ENCODE measurements at places on chromosomes 2 and 18.

DNA sequence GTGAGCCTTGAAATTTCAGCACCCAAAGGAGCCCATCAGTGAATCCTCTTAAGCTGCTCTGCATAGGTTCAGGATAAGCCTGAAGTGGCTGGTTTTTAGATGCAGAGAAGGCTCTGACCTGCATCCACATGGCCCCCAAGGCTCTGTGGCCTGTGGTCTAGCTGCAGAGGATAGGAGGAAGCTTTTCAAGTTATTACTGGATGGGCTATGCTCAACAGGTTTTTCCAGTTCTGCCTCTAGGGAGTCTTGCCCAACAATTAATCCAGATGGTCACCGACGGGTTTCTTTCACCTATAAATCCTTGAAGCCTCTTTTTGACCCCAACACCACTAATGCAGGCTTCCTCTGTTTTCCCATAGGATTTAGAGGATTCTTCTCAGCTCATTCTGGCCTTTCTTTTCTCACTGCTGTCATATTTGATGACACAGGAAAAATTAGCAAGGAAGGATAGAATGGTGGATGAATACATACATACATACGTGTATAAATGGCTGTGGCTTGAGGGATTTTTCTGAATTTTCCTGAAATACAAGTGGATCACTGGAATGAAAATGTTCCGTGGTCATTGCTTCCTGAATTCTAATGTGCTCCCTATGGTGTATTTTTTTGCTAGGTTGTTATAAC is 52.2 kb upstream of the BCL2L11 start:
- no peak for DNase-seq

DNA sequence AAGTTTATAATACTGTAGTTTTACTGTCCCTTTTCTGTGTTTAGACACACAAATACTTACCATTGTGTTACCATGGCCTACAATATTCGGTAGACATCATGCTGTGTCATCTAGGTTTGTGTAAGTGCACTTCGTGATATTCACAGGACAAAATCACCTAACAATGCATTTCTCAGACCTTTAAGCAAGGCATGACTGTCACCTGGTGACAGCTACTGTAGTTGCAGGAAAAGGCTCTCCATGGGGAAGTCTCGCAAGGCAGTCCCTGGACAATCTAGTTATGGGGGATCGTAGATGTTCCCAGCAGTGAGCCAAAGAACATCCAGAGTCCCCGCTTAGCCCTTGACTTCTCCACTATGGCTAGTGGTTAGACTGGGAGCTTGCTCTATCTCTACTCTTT is 73.1 kb downstream of the EIF2AK3 start:
- no peak for DNase-seq

- no peak for DNase-seq
These were observed 181.9 kb upstream of the MYT1L start for GRCh38 chr2:2512931-2513330.

DNA sequence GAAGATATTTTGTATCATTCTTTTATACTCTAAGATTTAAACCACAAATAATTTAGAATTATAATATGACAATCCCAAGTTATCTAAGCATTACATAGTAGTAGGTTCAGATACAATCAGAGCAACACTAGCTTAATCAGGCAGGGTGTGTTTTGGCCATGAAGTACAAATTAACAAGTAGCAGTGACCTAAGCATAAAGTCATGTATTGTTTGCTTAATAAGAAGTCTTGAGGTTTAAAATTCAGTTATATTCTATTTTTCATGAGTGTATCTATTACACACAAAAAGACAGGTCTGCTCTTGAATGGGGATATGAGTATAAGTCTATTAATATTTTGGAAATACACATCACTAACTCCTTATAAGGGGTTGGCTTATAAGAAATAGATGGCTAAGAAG is 39.9 kb downstream of the DYNAP start:
- no peak for DNase-seq

GRCh38 chr2:207724113-207724512 is 12.7 kb downstream of the CCNYL1 start:
- DNase-seq = no peak

GRCh38 chr2:130332271-130333073 is 10.2 kb upstream of the IMP4 start:
- DNase-seq = peak; percentile 63

- no peak for DNase-seq
These were observed 361.2 kb upstream of the SOX11 start for GRCh38 chr2:5330961-5331360.

DNA sequence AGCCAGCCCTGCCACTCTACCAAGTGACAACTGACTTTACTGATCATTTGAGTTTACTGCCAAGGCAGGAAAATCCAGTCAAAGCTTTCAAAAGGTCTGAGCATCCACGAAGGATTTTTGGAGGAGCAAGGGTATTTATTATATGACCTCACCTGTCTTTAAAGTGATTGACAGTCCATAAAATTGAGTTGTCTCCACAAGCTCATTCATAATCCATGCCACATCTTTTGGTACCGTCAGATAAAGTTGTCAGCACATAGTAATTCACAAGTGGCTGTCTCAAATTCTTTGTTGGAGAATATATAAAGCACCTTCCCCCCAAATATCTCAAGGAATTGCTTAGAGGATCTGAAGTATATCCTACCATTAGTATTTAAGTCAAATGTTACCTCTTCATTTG is 240.5 kb downstream of the METTL4 start:
- DNase-seq = no peak

- no peak for DNase-seq
These were observed 5.7 kb downstream of the ERCC3 start for GRCh38 chr2:127288274-127288673.

- DNase-seq = no peak
These were observed 16.0 kb downstream of the INSIG2 start for GRCh38 chr2:118103951-118104940.

DNA sequence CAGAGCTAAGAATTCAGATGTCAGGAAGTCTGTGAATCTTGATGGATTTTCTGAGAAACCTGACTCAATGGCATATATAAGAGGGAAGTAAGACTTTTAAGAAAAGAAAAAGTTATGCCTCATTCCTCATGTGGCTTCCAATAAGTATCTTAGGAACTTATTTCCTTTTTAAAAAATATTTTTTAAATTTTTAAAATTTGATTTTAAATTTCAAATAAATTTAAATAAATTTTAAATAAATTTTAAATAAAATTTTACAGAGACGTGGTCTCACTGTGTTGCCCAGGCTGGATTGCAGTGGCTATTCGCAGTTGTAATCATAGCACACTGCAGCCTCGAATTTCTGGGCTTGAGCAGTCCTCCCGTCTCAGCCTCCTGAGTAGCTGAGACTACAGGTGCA is 11.5 kb upstream of the POLR1B start:
- DNase-seq = no peak

DNA sequence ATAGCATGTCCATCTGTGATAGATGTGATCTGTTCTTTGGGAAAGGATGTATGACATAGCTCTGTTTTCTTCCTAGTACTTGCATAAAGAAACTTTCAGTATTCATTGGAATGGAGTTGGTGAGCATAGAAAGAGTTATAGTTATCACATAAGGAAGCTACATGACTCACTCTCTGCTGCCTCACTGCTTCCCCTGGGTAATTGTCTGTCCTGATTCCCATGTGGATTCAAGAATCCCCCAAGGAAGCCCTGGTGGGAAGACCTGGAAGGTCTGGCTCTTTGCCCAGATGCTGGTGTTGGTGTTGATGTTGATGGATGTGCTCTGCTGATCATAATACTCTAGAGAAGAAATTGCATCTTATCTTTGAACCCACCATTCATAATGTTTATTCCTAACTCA is 60.6 kb downstream of the PTPN4 start:
- no peak for DNase-seq

- no peak for DNase-seq
These were observed 157.3 kb downstream of the RHBDD1 start for GRCh38 chr2:226993171-226993570.

DNA sequence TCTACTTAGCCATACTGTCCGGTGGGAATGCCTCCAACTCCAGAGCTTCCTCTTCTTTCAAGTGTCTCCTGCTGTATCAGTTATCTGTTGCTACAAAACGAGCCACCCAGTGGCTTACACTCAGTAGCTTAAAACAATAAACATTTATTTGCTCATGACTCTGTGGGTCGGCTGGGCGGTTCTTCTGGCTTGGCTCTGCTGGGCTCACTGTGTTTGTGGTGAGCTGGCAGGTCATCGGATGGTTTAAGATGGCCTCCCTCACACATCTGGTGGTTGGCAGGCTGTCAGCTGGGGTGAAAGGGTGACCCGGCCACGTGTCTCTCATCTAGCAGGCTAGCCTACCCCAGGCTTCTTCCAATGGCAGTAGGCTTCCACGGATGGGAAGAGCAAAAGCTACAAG is 122.4 kb upstream of the SLC1A4 start:
- no peak for DNase-seq

- no peak for DNase-seq
These were observed 115.3 kb downstream of the BCL2L11 start for GRCh38 chr2:111236025-111236424.

- DNase-seq = no peak
These were observed 106.3 kb upstream of the LYPD1 start for GRCh38 chr2:132776287-132776686.

- no peak for DNase-seq
These were observed 44.0 kb downstream of the GYPC start for GRCh38 chr2:126699716-126700581.

- DNase-seq = no peak
These were observed 118.7 kb upstream of the MSTN start for GRCh38 chr2:190181123-190181669.

DNA sequence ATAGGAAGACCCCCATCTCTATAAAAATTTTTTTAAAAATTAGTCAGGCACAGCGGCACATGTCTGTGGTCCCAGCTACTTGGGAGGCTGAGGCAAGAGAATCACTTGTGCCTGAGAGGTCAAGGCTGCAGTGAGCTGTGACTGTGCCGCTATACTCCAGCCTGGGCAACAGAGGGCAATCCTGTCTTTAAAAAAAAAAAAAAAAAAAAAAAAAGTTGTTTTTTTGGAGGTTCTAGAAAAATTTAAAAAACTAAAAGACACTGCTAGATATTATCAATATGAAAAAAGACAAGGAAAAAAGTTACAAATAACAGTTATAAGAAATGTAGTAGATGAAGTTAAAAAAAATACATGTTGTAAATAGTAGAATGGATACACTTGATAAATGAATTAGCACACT is 56.1 kb upstream of the C2orf15 start:
- no peak for DNase-seq

DNA sequence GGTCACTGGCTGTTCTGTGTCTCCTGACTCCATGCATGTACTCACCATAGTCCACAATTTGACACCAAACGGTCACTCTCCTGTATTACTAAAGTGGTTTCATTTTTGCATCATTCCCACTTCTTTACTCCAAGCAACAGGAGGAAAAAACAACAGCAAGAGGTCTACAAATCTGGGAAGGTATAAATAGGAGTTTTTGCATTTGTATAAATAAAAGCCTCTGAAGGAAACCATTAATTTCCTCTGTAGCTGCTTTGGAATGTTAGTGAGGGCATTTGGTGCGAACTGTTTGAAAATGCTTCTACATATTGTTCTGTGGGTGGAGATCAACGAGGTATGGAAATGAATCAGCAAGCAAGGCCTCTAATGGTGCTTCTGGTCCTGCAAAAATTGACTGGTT is 148.5 kb upstream of the DLX2 start:
- DNase-seq = no peak

DNA sequence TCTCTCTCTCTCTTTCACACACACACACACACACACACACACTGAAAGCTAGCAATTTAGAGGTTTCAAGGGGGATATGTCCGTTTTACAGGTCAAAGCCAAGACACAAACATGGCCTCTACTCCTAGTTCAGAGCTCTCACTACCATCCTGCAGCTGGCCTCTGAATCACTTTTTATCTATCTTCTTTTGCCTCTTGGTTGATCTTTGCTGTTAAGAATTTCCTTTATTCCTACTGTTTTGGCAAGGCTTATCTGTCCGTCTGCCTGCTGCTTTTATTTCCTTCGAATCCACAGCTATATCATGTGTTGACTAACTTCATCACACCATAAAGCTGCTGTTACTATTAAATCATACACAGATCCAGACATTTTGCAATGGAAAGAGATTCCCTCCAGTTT is 543.0 kb downstream of the PLCL1 start:
- DNase-seq = no peak

DNA sequence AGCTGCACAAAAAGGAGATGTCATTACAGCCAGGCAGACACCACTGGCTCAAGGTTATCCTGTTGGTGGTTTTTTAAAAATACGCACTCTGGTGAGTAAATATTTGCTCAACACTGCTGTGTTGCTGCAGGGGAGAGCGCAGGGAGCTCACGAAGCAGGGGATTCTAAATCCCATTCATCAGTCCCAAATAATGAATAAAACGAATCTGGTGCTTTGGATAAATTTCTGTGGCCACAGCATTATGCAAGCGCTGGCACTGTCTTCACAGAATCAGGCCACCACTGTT is 256.2 kb downstream of the HDAC4 start:
- no peak for DNase-seq

DNA sequence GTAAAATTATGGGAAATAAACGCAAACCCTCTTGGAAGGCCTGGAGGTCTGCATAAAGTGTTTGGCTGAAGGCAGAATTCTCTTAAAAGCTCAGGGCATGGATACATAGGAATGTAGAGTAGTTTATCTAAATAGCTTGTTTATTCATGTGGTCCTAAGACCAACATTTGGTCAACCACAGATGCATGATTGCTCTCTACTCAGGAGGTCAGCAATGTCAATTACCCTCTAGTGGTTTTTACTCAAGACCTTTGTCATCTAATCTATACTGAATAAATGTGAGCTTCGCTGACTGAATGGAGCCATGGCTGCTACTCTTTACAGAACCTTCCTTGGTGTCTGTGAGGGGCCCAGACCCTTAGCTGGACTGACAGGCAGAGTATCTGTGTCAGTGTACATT is 139.8 kb downstream of the ATL2 start:
- DNase-seq = no peak

DNA sequence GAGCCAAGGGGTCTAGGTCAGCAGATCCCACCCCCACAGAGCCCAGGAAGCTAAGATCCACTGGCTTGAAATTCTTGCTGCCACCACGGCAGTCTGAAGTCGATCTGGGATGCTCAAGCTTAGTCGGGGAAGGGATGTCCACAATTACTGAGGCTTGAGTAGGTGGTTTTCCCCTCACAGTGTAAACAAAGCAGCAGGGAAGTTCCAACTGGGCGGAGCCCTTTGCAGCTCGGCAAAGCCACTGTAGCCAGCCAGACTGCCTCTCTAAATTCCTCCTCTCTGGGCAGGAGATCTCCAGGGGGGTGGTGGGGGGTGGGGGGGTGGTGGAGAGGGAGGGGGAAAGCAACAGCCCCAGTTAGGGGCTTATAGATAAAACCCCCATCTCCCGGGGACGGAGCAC is 419.5 kb downstream of the NUP35 start:
- no peak for DNase-seq

DNA sequence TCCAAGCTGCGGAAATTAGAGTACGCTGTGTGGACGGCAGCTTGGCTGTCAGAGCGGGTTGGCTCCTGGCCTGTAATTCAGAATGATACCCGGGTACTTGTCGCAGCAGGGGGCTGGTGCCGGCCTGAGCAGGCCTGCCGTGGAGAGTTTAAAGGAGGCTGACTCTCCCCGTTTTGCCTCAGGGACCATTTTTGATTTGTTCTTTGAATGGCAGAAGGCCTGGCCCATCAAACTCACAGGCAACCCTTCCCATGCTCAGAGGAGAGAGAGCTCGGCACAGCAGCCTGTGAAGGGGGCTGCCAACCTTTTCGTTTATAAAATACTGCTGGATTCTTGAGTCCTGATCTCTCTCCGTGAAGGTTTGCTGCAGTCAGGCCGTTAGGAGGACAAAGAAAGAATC is 151.3 kb downstream of the KLHL29 start:
- DNase-seq = no peak

Data from effector memory CD8-positive, alpha-beta T cell (primary cell).